Activated CD4-positive, alpha-beta T cell treated with anti-CD3 and anti-CD28 coated beads, Interleukin-2, amount 50 U/mL, for 1 hour (primary cell): ENCODE measurements at places on chromosomes 4 and X.
A peak's percentile ranks its signal among the peaks of the same experiment; 100 is the strongest.

DNA sequence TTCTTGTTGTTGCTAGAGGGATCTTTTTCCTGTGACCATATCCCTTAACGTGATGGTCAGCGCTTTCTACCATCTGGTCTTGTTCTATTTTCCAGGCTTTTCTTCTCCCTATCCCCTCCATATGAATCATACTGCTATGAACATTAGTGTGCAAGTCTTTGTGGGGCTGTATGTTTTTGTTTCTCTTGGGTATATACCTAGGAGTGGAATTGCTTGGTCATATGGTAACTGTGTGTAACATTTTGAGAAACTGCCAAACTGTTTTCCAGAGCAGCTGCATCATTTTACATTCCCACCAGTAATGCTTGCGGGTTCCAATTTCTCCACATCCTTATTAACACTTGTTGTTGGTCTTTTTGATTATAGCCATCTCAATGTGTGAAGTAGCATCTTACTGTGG, 121.4 kb downstream of the SPRY1 start:
- no peak for DNase-seq

- no peak for DNase-seq
Observed at GRCh38 chrX:47226071-47226470, 6.7 kb upstream of the USP11 start.

- DNase-seq, result no peak
Observed at GRCh38 chrX:107551546-107551945, 76.8 kb upstream of the PRPS1 start.

GRCh38 chr4:32706893-32707292, 1986.7 kb downstream of the PCDH7 start:
- DNase-seq, result no peak

GRCh38 chr4:143351774-143352451, 15.2 kb downstream of the GAB1 start:
- no peak for DNase-seq

- DNase-seq, result no peak
Observed at GRCh38 chrX:6149060-6149872, 79.4 kb downstream of the NLGN4X start.

DNA sequence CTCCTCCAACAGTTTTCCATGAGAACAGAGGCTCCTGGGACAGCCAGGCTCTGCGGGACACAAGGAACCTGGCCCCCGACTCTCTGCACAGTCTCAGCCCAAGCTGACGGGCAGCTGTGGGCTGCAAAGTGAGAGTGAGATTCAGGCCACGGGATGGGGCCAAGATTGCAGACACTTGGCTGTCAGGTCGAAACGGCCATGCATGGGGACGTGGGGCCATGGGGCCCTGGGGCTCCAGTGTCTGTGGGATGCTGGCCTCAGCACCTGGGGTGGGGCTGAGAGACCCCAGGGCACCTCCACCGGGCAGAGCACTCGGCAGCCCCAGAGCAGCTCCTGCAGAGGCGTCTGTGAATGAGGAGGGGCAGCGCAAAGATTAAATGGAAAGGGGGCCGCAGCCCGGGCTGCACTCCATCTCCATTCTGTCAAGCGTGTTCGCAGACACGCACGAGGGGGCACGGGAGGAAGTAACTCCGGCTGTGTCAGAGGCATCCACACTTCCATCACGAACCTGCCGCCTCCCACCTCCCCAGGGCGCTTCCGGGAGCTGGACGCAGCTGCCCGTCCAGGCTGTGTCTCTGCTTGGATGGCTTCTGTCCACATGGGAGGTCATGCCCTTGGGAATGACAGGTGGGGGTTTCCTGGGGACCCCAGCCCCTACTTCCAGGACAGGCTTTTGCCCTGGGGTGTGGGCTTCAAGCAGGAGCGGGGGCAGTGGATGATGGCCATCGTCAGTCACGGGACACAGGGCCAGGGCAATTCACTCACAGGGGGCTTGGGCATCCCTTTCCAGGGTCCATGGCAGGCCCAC, 82.8 kb upstream of the NKX1-1 start:
- no peak for DNase-seq

DNA sequence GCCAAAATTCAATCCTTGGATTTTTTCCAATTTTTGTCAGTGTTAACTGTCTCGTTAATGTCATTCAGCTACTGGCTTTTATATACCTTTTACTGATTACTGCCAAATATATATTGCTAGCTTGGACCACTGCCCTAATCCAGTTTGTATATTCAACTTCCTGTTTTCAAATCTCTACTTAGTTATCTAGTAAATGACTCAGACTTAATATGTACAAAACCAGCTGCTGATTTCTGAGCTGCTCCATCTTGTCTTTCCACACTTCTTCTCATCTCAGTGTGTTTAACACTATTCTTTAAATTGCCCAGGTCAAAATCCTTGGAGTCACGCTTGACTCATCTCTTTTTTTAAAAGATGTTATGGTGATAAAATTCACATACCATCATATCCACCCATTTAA, 1196.7 kb downstream of the RAPGEF2 start:
- no peak for DNase-seq

GRCh38 chr4:104128031-104128849, 366.5 kb downstream of the CXXC4 start:
- DNase-seq, result no peak

GRCh38 chrX:136646602-136647239, 1.2 kb upstream of the CD40LG start:
- peak; percentile 42 for DNase-seq

DNA sequence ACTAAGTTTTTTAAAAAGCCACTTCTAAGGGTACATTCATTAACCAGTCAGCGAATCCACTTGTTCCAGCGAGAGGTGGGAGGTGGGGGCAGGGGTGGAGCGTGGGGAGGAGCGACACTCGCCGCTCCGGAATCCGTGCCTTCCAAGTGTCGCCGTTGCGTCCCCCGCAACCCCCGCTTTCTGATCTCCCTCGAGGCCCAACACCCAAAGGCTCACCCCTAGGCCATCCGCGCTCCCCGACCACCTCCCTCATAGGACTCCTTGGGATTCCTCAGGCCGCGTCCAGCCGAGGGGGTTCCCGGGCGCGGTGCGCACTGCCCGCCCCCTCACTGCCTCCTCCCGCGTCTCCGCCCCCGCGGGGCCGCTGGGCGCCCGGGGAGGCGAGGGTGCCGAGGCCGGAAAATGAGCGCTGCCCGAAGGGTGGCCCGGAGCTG, 108.1 kb upstream of the STOX2 start:
- no peak for DNase-seq

DNA sequence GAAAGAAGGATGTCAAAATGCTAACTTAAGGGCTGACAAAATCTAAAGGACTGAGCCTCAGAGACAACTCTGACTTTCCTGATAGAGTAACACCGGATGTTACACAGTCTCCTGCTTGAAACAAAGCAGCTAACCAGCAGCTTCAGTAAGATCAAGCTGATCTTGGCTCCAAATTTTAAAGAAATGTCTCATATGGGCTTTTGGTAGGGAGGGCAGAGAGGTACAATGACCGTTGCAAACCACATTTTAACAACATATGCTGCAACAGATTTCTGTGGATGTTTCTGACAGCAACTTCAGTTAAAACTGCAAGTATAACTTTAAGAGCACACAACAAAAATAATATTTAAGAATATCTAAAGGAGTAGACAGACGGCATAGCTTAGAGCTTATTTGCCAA, 9.1 kb downstream of the RPGR start:
- no peak for DNase-seq

- DNase-seq, result no peak
Observed at GRCh38 chr4:145887241-145887991, 51.2 kb downstream of the ZNF827 start.

DNA sequence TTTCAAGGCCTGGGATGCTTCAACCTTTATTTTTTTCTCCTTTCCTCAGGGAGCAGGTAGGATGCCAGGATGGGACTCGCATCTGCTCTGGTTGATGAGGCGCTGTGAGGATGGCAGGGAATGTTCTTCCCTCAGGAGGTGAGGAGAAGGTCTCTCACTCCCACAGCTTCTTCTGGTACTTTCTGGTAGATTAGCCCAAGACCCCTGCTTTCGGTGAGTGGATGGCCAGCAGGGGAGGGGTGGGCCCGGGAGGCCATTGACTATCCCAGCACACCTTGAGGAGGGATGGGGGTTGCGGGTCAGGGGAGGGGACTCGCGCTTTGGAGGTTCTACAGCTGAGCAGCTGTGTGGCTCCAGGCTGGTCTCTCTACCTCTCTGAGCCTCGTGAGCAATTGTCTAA, 14.8 kb downstream of the CYTL1 start:
- no peak for DNase-seq

DNA sequence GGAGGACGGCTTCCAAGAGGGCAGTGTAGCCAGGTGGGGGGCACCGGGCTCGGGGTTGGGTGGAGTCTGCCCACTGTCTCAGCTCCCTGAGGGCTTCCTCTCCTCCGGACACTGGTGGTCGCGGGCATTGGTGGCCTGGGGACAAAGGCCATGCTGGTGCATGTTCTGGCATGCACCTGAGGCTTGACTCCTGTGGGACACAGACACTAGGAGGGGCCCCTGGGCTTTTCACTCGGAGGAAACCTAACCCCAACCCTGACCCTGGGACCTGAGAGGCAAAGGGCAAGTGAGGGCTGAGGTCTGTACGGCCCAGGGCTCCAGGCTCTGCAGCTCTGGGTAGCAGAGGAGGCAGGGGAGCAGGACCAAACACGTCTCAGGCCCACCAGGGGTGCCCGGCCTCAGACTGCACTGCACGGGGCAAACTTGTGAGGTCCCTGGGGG, 22.3 kb upstream of the FGFR3 start:
- no peak for DNase-seq

DNA sequence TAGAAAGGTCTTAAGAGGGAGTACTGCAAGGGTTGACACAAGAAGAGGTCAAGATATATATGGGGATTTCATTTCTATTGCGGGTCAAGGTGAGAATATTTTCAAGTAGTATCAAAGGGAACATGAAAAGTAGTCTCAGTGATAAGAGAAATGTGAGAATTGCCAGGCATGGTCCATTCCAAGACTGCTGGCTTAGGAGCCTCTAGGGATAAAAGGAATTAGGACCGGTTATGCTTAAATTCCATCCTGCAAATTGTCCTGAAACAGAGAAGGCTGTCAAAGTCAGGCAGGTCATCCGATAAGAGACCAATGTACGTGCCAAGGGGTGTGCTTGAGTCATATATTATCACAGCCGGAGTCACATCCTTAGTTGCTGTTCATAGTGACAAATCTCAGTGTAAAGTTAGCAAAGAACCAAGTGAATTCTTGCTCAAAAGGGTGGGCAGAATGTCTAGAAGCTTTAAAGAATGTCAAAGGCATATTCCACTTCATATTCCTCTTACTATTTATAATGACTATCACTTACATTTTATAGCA, 133.6 kb downstream of the CBLL2 start:
- DNase-seq, result no peak

DNA sequence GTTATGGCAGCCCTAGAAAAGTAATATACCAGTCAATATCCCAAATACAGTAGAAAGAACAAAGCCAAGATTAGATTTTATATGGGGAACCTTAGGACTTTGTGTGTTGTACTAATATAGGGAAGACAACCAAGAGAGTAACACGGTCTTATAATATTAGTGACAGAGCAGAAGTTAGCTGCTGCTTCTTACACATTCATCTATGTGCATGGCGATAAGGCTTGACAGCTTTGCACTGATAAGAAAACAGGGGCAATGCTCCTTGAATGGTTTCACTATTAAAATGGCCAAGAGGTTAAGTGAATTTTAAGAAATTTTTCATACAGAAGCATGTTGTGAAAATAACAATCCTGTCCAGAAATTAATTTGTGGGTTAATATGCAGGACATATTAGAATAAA, 521.6 kb downstream of the CCSER1 start:
- DNase-seq, result no peak

DNA sequence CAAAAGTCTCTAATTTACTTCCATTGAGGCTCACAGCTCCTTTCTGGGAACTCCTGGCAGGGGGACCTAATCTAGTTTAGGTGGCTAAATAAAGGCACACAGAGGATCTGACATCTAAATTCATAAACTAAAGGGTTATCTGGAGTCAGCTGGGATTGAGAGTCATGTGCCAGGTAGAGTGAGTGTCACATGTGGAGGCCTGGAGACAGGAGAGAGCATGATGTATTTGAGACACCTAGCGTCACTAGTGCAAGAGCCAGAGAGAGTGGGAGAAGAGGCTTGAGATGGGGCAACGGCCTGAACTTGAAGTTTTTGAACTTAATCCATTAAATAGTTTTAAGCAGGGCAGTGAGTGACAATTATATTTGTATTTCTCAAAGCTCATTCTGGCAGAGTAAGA, 152.6 kb downstream of the ARHGAP10 start:
- no peak for DNase-seq

- no peak for DNase-seq
Observed at GRCh38 chr4:73343432-73343831, 60.7 kb upstream of the ALB start.
